ENCODE measurements at places on chromosomes 6 and 20. TPM values are rescaled to one million over a fixed set of nuclear protein-coding genes. Genes with fewer than 3 reads are reported as not detected.

The BPIFB1 gene
- not detected for total RNA-seq

- DNase-seq = no peak
These were observed 167.9 kb downstream of the HAO1 start for GRCh38 chr20:7772371-7772770.

DNA sequence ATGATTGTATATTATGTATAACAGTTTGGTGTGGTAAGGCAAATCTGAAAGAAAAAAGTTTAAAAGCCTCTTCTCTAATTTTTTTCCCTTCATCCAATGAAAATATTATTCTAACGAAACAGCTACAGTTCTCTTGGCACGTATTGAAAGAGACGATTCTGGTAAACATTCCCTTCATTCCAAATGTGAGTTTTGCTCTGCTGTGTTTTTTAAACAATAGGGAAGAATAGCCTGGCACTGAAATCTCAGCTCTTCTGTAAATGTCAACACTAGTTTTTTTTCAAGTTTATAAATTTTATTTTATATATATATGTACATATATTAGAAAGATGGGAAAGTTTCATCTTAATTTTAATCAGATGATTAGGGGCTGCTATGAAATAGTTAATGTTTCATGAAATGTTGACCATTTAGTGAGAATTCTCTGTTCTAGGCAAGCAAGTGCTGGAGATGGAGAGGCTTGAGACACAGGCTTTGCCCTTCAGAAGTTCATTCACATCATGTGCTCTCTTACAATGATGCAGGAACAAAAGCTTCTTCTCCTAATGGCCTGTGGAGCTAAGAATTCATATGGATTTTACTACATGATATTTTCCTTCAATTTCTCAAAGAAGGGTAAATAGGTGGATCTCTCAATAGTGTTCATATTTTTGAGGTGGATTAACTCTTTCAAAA is 4.1 kb downstream of the PAQR8 start:
- DNase-seq = no peak

The DUSP15 gene
- 0.61 TPM for total RNA-seq

DNA sequence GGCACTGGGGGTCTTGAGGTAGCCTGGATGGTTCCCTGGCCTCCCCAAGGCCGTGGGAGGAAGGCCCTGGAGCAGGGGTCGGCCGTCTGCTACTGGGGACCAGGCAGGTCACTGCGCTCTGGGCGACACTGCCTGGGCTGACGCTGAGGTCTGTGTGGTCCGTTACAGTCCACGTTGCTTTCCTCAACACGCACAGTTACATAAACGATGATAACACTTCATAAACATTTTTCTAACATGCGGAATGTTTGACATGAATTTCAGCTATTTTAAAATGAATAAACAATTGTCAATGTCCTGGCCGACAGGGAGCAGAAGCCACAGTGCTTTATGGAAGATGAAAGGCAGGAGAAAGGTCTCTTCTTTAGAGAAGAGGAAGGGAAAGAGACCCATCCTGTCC is 10.2 kb upstream of the RBBP8NL start:
- DNase-seq = no peak

DNA sequence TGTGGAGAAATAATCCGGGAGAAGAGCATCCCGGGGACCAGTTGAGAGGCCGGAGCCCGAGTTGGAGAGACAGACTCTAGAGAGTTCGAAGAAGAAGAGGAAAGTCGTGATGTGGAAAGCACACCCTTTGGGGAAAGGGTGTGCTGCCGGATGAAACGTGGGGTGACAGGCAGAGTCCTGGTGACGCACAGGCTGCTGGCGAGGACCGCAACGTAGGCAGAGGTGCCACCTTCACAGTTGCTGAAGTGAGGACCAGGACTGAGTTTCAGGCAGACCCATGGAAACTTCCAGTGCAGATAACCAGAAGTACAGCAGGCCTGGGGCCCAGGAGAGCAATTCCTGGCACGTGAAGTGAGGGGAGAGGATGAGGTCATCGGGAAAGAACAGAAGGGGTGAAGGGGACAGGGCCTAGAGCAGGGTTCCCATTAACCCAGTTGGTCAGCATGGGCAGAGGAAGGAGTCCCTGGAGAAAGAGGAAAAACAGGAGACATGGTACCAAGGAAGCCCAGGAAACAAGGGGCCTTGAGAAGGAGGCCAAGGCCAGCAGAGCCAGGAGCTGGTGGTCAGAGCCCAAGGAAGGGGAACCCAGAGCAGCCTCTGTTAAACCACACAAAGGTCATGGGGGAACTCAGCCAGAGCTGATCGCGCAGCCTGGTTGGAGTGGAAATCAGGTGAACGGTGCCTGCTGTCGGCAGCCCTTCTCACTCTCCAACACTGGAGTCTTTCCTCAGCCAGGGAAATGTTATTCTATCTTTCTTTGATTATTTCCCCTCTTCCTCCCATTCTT is 84.1 kb downstream of the PRND start:
- no peak for DNase-seq

The SIM1 gene
- not detected for total RNA-seq

DNA sequence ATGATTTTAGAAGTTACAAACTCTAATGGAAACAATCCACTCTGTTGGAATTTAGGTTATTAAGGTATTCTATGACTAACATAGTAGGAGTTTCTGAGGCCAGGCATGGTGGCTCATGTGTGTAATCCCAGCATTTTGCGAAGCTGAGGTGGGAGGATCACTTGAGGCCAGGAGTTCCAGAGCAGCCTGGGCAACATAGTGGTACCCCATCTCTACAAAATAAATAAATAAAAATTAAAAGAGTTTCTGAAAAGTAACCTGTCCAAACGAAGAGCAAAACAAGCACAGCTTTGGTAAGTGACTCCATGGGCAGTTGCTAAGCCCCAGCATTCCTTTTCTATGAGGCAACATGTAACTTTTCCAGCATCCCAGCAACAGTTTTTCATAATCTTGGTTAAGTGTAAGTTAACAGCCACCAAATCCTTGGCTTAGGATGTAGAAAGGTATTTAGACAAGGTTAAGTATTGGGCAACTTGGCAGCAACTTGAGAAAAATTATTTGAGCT is 86.3 kb downstream of the SOX4 start:
- DNase-seq = no peak

The CD24 gene
- 198 TPM for total RNA-seq

- DNase-seq = no peak
These were observed 113.3 kb downstream of the RPS12 start for GRCh38 chr6:132927713-132928112.

GRCh38 chr6:35080016-35080680 is 61.0 kb downstream of the TCP11 start:
- DNase-seq = no peak

DNA sequence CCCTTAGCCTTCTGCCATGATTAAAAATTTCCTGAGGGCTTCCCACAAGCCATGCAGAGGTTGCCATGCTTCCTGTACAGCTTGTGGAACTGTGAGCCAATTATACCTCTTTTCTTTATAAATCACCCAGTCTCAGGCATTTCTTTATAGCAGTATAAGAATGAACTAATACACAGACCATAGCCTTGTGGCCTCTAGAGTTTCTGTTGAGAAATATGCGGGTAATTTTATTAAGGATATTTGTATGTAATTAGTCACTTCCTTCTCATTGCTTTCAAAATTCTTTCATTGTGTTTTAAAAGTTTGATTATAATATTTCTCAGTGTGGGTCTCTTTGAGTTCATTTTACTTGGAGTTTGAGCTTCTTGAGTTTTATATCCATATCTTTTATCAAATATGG is 484.9 kb downstream of the COL12A1 start:
- no peak for DNase-seq

The PERP gene
- not detected for total RNA-seq

GRCh38 chr6:128532827-128533226 is 12.4 kb upstream of the PTPRK start:
- DNase-seq = no peak

- no peak for DNase-seq
These were observed 198.7 kb upstream of the SGK1 start for GRCh38 chr6:134516582-134516981.

The PDE7B gene
- not detected for total RNA-seq

GRCh38 chr6:13593720-13594119 is 19.3 kb downstream of the SIRT5 start:
- DNase-seq = no peak

DNA sequence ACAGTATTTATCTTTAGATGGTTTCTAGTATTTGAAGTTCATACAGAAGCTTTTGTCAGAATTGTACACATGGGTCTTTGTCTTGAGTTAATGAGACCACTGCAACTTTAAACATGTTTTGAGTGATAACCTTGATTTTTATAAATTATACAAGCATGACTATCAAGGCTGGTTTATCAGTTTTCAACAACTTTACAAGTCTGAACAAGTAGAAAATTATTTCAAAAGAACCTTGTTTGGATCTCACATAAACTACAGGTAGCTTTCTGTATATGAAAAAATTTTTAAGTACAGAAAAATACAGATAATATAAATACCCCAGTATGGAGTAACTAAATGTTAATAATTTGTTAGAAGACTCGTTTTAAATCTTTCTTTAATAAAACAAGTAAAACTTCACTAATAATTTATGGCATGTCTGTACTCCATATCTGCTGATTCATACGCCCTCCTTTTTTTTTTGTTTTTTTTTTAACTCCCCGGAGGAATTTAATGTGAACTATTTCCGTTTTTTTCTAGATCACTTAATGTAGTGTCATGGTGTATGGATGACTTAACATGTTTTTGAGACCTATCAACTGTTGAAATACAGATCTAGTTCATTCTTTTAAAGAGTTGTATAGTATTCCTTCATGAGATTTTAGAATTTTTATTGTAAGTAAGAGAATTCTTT is 18.3 kb downstream of the VAPB start:
- DNase-seq = no peak

The GGTLC1 gene
- not detected for total RNA-seq

The COMMD7 gene
- 20.5 TPM for total RNA-seq

DNA sequence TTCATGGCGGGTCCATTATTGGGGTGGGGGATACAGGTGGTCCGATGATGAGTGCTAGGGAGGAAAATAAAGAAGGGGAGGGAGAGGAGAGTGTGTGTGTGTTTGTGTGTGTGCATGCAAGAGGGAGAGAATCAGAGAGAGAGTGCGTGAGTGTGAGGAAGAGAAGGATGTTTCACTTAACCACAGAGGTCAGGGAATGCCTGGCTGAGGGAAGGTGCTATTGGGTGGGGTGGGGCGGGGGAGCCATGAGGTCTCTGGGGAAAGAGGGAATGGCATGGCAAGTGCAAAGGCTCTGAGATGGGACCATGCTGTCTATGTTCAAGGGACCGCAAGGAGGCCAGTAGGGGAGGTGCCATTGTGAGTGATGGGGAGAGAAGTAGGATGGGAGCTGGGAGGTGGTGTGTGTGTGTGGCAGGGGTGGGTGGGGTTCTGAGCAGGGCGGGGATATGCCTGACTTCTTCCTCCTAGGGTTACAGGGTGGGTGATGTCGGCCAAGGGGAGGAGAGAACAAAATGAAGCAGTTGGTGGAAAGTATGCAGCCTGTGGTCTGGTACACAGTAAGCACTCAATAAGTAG is 23.0 kb downstream of the CEBPB start:
- DNase-seq = no peak

The ULBP2 gene
- total RNA-seq = 2.6 TPM

The ADGB gene
- not detected for total RNA-seq

GRCh38 chr6:146901940-146902816 is 302.0 kb upstream of the STXBP5 start:
- DNase-seq = no peak

The XKR7 gene
- total RNA-seq = 0.06 TPM

The OVOL2 gene
- not detected for total RNA-seq

The MUC21 gene
- not detected for total RNA-seq

The ANKRD66 gene
- total RNA-seq = not detected

- DNase-seq = no peak
These were observed 34.7 kb downstream of the BMP2 start for GRCh38 chr20:6802227-6802626.

The ARMC12 gene
- 4.4 TPM for total RNA-seq

- peak; percentile 59 for DNase-seq
These were observed at the start of gene FNDC1 for GRCh38 chr6:159169193-159169555. Gene FNDC1, plus strand, starts transcription at chr6:159169400. Its CDS starts 197 bp downstream, at chr6:159169597.

The CYP21A2 gene
- total RNA-seq = not detected

- no peak for DNase-seq
These were observed 201.3 kb downstream of the AKAP7 start for GRCh38 chr6:131336596-131336995.

The SRF gene
- 23.1 TPM for total RNA-seq

The RIPOR3 gene
- 0.53 TPM for total RNA-seq

DNA sequence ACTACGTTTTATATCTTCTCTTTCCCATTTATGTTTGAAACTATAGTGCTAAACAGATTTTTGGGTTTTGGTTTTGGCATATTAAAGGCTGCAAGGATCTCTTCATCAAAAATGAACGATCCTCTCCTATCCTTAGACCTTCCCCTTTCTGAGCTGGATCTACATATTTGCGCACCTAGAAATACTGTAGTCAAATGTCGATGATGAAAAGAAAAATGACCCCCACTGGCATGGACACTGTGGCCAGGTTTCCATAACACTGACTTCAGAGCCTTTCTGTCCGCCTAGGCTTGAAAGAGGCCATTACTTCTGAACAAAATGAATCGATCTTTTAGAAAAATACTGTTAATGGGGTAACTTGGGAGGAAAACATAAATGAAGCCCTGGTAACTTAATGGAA is 5.8 kb downstream of the FLRT3 start:
- no peak for DNase-seq

DNA sequence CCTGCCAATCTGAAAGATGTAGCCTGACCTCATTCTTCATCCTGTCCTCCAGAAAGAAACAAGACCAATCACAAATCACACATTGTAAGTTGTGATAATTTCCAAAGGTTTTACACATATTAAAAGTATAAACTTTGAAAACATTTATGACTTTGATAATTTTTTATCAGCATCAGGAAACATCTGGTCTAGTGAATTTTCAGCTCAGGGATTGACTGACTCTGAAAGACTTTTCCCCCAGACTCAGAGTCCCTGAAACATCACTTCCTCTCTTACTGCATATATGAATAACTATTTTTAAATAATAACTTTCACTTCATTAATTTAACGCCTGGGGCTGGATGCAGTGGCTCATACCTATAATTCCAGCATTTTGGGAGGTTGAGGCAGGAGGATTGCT is 48.5 kb upstream of the SSTR4 start:
- no peak for DNase-seq

GRCh38 chr20:46419882-46420281 is 13.5 kb upstream of the ELMO2 start:
- DNase-seq = no peak

GRCh38 chr6:150315626-150316025 is 53.2 kb upstream of the IYD start:
- DNase-seq = no peak

The C20orf96 gene
- total RNA-seq = 12.6 TPM

GRCh38 chr6:79269877-79270276 is 35.4 kb upstream of the HMGN3 start:
- no peak for DNase-seq
